Activated CD8-positive, alpha-beta memory T cell treated with anti-CD3 and anti-CD28 coated beads, Interleukin-2, amount 10 ng/mL, durations not matched to agents 7 days and 5 days (primary cell): ENCODE measurements at places on chromosomes 7 and 10. TPM values are rescaled to one million over a fixed set of nuclear protein-coding genes. Genes with fewer than 3 reads are reported as not detected.

DNA sequence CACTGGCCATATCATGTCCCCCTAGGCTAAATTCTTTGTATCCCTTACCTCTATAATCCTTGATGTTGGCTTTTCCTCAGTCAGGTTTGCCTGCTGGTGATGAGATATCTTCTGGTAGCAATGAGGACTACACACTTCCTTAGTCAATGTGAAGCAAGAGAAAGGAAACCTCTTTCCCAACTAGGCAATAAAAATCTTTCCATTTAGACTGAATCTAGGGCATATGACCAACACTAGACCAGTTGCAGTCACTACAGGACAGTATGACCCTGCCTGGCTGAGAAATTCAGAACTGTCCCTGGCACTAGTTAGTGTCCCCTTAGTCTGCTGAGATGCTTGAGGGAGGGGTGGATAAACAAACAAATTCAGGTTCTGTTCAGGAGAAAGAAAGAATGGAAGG is 142.6 kb downstream of the RNLS start:
- H3K4me3 ChIP-seq: no peak overlapping the region
- H3K27ac ChIP-seq: no peak overlapping the region
- H3K27me3 ChIP-seq: peaks cover 1% of the 10 kb centered on the region
- H3K4me1 ChIP-seq: no peaks in the 10 kb centered on the region

PHKG1 gene
- 2.5 TPM for total RNA-seq

RPEL1 gene
- total RNA-seq: not detected

EPHB6 gene
- total RNA-seq: 7.5 TPM
